CD4-positive, alpha-beta T cell treated with Interleukin-17A for 4 hours (primary cell): ENCODE measurements at places on chromosomes 7 and 10.
A peak's percentile ranks its signal among the peaks of the same experiment; 100 is the strongest.

GRCh38 chr7:132045481-132045980, 489.1 kb upstream of the PODXL start:
- DNase-seq = no peak

DNA sequence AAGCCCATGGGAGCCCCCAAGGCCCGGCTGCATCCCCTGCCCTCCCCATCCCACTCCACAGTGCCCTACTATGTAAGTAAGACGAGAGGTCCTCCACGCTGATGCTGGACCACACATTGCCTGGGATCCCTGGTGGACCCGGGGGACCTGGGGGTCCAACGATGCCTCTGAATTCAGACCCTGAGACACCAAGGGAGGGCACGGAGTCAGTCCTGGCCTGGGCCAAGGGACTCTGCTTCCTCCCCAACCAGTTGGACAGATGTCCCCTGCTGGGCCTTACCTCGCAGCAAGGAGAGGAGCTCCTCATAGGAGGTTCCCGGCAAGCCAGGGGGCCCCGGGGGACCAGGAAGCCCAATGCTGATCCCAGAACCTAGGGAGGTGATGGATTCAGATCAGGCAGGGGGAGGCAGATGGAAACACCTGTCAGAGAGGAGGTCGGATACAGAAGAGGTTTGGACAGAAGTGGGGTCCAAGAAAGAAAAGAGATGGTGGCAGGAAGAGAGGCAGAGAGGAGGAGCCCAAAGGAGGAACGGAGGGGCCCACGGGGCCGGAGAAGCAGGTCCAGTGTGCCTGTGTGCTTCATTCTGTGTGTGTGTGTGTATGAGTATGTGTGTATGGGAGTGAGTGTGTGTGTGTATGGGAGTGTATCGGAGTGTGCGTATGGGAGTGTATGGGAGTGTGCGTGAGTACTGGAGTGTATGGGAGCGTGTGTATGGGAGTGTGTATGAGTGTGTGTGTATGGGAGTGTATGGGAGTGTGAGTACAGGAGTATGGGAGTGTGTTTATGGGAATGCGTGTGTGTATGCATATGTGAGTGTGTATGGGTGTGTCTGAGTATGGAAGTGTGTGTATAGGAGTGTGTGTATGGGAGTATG, 50.2 kb downstream of the COL17A1 start:
- DNase-seq = no peak

DNA sequence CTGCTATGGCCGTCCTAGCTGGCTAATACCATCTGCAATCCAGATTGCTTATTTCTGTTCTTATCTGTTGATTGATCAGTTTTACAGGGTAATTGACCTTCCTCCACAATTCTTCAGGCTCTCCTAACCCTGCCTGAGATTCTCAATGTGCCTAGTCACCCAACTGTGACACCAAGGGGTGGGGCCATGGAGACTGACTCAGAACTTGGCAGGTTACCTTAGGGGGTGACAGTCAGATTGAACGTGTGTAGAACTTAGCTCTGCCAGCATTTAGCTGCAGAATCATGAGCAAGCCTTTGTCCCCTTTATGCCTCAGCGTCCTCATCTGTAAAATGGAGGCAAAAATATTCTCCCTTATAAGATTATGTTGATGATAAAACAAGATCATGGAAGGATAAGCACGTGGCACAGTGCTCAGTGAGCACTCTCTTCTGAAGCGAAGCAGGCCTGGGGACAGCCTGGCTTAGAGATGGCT, 19.1 kb upstream of the LEP start:
- DNase-seq = no peak

DNA sequence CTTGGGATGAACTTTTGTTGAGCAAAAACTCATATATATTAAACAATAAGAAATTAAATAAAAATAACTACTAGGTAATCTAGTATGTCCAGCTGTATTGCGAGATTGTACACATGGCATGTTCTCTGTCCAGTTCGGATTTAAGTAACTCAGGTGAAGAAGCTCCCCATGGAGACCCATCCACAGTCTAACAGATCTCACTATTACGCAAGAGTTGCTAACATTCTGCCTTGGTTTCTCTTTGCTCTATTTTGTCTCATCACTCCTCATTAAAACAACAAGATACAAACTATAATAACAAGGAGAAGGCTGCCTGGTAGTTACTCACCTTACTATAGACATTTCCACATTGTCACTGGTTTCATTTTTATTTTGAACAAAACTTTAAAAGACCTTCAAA, 1372.3 kb upstream of the CELF2 start:
- DNase-seq = no peak

GRCh38 chr7:16114633-16115032, 306.7 kb downstream of the CRPPA start:
- DNase-seq = no peak

GRCh38 chr10:13563481-13564445, 23.0 kb upstream of the PRPF18 start:
- DNase-seq = no peak

DNA sequence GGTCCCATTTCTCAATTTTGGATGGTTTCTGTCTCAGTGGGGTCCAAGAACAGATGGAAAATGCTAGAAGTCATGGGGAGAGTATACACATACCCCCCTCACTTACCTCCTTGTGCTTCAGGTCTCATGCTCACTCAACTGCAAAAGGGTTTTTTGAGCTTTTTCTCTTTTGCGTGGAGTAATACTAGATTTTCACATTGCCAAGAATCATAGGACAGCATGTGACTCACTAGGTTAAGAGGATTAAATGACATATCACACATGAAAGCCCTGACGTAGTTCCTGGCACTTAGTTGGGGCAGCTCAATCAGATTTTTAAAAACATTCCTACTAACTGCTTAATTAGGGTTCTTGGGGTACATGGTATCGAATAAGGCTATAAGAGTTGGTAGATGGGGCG, 4.5 kb downstream of the PI4K2A start:
- no peak for DNase-seq

- no peak for DNase-seq
These were observed 131.9 kb downstream of the CDH23 start for GRCh38 chr10:71528371-71529206.

DNA sequence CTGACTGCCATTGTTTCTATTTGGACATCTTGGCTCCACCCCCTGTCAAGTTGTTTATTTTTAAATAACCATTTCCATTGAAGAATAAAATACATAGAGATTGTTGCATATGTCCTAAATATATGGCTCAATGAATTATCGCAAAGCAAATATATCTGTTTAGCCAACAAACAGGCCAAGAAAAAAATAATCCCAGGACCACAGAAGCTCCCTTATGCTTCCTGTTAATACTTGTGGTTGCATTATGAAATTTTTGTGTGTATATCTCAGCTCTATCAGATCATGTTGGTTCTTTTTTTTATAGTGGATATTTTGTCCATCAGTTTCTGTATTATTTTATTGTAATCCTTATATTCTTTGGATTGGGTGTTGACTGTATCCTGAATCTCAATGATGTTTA, 53.4 kb upstream of the CYP2C8 start:
- DNase-seq = no peak

DNA sequence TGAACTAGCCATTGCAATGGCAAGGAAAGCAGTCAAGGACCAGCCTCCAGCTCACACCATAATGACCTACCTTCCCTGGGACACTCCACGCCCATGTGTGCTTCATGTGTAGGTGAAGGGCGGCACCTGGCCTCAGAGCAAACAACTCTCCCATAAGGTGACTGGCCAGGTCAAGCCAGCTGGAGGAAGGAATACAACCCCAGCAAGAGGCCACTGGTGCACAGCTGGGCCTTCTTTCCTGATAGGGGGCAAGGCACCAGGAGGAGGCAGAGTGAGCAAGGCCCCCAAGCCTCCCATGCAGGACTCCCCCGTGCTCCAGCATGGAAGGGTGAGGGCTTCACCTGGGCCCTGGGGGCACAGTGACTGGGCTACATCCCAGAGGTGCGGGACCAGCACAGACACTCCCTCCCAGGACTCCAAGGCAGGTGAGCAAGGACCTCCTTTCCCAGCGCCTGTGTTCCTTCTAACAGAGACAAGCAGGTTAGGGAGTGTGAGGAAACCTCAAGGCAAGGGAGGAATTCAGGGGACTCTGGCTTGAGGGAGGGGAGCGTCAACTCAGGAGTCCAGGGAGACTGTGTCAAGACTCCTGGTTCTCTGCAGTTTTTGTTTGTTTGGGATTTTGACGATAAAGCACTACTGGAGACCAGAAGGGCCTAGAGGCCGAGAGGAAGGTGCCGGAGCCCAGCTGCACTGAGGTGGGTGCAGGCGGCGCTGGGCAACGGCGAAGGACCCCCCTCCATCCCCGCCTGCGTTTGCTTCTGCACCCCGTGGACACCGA, 1.7 kb downstream of the PTPRN2 start:
- DNase-seq = no peak

- no peak for DNase-seq
These were observed 987 bp upstream of the EXOC6 start for GRCh38 chr10:92847202-92847864.

DNA sequence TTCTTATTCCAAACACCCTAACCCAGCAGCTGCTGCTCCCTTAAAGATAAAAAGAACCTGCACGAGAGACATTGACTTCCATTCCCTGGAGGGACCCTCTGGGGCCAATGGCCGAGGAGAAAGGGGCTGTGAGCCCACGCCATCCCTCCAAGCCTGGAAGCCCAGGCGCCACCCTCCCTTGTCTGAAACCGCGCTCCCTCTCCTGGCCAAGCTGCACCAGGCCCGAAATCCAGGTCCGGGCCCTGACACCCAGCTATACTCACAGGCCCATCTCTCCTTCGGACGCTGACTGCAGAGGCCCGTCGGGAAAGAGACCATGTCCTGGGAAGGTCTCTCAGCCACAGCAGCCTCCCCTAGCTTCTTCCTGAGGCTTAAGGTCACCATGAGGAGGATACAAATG, 196.5 kb downstream of the PTPRN2 start:
- DNase-seq = no peak

DNA sequence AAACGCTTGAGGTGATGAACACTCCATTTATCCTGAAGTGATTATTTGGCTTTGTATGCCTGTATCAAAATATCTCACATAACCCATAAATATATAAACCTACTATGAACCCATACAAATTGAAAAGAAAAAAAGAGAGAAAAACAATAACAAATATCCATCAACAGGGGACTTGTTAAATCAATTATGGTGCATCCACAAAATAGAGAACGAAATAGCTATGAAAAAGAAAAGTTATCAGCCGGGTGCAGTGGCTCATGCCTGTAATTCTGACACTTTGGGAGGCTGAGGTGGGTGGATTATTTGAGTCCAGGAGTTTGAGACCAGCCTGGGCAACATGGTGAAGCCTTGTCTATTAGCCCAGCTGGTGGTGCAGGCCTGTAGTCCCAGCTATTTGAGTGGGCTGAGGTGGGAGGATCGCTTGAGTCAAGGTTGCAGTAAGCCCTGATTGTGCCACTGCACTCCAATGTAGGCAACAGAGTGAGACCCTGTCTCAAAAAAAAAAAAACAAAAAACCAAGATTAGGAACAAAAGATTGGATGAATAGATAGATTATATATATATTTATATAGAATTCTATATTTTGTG, 30.6 kb upstream of the IFRD1 start:
- no peak for DNase-seq

GRCh38 chr7:95780665-95781064, 8.3 kb downstream of the DYNC1I1 start:
- no peak for DNase-seq

DNA sequence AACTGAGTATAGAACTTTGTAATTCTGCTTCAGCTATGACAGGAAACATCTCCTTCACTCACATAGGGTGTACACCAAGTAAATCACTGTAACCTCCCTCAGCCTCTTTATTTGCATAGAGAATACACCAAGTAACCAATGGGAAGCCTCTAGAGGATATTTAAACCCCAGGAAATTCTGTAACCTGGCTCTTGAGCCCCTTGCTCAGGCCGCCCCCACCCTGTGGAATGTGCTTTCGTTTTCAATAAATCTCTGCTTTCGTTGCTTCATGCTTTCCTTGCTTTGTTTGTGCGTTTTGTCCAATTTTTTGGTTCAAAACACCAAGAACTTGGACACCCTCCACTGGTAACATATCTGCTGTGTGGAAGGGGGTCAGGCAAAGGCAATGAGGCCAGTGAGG, 60.2 kb downstream of the CLRN3 start:
- DNase-seq = no peak

DNA sequence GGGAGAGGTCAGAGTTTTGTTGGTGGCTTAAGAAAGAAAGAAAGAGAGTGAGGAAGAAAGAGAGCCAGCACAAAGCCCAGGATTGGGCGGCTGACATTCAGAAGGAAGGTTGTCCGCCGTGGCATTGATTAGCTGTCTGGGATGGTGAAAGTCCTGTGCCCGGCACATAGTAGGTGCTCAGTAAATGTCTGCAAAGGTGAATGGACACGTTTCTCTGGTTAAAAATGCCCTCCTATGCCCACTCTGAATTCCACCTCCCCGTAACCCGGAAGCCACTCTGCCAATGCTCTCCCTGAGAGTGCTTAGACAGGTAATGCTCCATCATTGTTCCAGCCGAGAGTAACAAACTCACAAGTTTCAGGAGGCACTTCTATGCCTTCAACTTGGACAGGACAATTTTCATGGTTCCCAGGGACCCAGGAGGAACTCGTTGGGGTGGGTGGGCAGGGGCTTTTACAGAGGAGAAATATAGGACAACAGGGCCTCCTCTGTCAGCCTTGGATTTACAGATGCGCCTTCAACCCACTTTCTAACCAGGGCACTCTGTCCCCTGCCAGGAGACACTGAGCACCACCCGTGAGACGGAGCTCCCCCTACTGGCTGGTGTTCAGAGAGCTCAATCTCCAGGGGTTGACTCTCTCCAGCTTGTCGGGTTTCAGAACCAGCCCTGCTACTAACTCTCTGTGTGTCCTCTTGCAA, 411.5 kb upstream of the ZMIZ1 start:
- peak; percentile 68 for DNase-seq

- DNase-seq = no peak
These were observed 92.8 kb downstream of the ZRANB1 start for GRCh38 chr10:125034675-125035074.

DNA sequence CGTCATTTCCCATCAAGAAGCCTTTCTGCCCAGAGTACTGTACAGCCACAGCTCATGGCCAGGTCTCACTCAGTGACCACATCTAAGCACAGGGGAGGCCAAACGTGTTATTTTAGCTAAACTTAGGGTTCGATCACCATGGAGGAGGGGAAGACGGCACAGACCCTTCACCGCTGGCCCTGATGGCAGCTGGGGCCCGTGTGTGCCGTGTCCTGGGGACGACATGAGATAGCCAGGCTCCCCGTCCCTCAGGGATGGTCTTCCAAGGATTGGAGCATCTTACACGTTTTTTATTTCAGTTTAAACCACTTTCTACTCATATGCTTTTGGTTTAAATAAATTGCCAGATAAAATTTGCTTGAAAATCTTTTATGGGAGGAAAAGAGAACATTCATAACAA, 512.9 kb downstream of the DNAJB6 start:
- no peak for DNase-seq

DNA sequence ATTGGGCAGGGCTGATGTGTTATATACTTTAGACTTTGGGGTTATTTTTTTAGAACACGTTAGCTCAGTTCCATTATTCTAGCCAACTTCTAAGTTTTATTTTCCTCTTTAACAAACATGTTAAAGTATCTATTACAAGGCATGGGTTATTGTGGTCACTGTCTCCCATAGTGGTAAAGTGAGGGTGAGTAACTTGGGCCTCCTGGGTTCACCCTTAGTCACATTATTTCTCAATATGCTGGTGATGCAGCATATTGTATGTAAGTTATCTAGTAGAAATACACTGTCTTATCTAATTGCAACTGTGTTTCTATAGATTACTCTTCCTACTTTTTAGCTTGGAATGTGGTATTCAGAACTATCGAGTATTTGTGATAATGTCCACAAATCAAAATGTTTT, 65.9 kb downstream of the BBS9 start:
- DNase-seq = no peak
